ENCODE measurements at places on chromosomes 6 and 20.

DNA sequence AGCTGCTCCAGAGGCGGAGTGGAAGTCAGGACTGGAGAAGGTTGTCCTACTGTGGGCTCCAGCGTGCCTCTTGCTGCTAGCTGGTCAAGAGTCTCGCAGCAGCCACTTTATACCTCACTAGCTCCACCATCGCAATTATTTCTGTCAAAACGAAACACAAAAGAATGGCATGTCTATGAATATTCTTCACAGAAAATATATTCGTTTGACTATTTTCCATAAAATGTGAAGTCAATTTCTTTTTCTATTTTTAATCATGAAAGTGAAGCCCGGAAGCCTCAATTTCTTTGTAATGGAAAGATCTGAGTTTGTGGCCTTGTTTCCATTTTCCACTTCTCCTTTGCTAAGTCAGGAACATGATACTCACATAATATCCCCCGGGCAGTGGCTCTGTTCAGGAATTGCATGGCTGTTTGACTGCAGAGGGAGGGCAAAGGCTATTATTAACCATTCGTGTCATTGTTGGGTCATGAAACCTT is 51.7 kb downstream of the DTD1 start:
- no peak for DNase-seq

- DNase-seq, result no peak
Observed at GRCh38 chr6:167702241-167702827, 124.4 kb upstream of the AFDN start.

GRCh38 chr6:16799279-16800193 is 38.3 kb upstream of the ATXN1 start:
- no peak for DNase-seq

- no peak for DNase-seq
Observed at GRCh38 chr6:166584155-166584554, 2.3 kb downstream of the RAMACL start.

GRCh38 chr6:145490068-145490467 is 245.3 kb downstream of the EPM2A start:
- no peak for DNase-seq

DNA sequence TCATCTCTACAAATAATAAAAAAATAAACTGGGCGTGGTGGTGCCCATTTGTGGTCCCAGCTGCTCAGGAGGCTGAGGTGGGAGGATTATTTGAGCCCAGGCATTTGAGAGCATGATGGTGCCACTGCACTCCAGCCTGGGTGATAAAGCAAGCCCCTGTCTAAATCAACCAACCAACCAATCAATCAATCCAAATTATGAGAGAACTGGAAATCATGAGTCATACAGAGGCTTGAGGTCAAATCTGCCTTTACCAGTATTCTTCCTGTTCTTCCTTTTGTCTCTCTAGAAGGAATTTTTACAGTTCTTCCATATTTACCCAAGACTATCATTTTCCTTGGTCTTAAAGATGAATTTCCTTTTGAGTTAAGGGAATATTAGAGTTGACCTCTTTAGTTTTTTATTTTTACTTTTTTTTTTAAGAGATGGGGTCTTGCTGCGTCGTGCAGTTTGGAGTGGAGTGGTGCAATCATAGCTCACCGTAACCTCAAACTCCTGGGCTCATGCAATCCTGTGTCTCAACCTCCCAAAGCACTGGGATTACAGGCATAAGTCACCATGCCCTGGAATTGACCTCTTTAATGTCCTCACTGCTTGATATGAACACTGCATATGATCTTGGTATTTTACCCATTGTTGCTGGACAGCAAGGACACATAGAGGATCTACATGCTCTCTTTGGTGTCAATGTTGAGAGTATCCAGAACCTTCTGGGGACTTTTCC is 44.1 kb upstream of the TXNDC5 start:
- DNase-seq, result no peak

DNA sequence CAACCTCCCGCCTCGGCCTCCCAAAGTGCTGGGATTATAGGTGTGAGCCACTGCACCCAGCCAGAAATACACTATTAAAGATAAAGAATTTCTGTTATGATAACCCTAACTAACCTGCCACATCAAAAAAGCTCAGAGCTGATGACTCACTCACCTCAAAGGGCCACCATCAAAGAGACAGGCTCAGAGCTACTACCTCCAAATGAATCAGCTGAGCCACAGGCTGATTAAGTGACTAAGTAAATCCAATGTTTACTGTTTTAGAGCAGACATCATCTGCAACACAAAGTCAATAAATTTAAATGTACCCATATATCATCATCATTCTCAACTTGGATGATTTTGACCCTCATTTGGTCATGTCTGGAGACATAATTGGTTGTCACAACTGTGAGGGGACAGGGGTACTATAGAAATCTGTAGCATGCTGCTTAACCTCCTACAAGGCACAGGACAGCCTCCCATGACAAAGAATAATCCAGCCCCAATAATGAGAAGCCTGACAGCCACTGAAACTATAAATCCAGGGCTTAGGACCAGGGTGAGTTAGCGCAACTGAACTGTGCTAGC is 106.5 kb downstream of the ATP9A start:
- no peak for DNase-seq

GRCh38 chr6:33732817-33733708 is 13.6 kb downstream of the IP6K3 start:
- no peak for DNase-seq

- DNase-seq, result no peak
Observed at GRCh38 chr20:34552569-34552968, 5.9 kb upstream of the MAP1LC3A start.

DNA sequence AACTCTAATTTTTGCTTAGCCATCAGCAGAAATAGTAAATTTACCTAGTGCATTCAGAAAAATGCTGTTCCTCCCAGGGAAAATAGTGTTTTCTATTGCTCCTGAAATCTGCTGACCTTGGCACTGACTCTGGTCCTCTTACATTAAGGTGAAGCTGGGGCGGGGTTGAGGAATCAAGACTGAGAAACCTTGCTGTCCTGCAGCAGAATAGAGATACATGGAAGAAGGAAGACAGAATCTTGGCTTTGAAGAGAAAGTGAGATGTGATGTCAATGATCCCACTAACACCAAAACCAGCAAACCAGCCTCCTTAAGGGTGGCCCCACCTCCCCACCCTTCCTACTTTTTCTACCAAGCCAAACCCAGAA is 840 bp upstream of the LY86 start:
- no peak for DNase-seq

- DNase-seq, result no peak
Observed at GRCh38 chr20:48983423-48984400, 62.2 kb downstream of the ARFGEF2 start.

- no peak for DNase-seq
Observed at GRCh38 chr6:165274611-165275010, 34.8 kb downstream of the C6orf118 start.

DNA sequence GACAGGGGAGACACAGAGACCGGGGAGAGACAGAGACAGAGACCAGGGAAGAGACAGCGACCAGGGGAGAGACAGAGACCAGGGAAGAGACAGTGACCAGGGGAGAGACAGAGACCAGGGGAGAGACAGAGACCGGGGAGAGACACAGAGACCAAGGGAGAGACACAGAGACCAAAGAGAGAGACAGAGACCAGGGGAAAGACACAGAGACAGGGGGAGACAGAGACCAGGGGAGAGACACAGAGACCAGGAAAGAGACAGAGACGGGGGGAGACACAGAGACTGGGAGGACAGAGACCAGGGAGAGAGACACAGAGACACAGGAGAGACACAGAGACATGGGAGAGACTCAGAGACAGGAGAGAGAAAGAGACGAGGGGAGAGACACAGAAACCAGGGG is 43.9 kb downstream of the YTHDF1 start:
- DNase-seq, result no peak

DNA sequence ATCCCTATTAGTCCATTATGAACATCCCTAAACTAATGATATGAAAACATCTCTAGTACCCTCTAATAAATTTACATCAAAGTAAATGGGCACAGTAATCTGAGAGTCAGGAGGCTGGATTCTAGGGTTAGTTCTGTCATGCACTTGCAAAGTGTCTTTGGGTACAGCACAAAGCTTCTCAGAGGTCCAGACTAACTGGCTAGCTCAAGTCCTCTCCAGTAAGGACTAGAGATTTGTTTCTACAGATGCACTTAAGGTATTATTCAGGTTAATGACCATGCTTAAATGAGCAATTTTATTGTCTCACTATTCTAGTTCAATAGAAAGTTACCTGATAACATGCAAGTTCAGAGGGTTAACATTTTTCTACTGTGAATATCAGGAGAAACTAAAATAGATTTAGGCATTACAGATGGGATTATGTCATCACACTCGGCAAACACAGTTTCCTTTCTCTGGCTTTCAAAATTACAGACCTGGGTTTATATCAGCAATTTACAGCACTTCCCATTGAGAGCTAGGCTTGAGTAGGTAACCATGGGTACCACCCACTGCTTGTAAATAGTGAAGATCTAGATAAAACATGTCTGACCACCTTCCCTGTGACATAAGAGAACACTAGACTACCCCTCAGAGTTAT is 402.9 kb upstream of the RUNX2 start:
- no peak for DNase-seq

- DNase-seq, result no peak
Observed at GRCh38 chr6:43772681-43773049, 2.7 kb downstream of the VEGFA start.

DNA sequence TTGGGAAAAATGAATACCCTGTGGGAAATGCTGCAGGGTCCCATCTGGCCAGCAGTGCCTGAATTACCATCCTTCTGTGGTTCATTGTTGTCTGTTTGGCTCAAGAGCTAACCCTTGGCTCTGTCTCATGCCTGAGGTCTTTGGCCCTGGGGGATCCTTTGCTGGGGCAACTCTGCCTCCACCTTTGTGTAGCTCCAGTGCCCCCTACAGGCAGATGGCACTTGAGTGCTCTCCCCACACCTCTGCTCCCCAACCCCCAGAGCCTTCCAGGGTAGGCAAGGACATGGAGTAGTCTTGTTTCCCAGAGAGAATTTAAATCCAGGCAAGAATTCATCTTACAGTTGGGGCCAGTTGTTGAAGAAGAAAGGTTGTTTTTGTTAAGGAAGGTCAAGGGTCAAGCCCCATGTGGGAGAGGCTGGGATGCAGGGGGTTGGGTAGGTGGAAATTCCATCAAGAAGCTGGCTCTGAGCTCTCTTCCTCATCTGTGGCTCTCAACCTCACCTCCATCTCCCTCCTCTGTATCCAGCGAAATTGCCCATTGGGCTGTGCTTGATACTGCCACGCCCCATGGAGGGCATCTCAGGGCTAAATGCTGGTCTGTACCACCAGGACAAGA is 44.2 kb downstream of the ZNF831 start:
- peak; percentile 68 for DNase-seq

DNA sequence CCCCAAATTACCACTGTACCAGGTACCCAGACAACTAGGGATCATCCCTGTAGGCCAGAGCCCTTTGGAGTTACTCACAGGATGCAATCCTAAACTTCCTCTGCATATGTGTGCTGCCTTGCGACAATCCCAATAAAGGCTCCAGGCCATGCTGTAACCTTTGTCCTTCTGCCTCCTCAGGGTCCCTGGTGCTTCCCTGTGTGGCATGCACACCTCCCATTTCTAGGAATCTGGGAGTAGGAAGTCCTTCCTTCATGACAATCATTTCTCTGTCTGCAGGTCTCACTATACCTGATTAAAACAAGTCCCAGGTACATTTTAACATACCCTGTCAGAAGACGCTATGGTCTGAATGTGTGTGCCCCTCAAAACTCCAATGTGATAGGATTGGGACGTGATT is 37.0 kb upstream of the MCUR1 start:
- DNase-seq, result no peak

GRCh38 chr6:64238071-64238470 is 602.5 kb downstream of the PHF3 start:
- DNase-seq, result no peak

- no peak for DNase-seq
Observed at GRCh38 chr6:14384175-14384949, 266.8 kb downstream of the CD83 start.

DNA sequence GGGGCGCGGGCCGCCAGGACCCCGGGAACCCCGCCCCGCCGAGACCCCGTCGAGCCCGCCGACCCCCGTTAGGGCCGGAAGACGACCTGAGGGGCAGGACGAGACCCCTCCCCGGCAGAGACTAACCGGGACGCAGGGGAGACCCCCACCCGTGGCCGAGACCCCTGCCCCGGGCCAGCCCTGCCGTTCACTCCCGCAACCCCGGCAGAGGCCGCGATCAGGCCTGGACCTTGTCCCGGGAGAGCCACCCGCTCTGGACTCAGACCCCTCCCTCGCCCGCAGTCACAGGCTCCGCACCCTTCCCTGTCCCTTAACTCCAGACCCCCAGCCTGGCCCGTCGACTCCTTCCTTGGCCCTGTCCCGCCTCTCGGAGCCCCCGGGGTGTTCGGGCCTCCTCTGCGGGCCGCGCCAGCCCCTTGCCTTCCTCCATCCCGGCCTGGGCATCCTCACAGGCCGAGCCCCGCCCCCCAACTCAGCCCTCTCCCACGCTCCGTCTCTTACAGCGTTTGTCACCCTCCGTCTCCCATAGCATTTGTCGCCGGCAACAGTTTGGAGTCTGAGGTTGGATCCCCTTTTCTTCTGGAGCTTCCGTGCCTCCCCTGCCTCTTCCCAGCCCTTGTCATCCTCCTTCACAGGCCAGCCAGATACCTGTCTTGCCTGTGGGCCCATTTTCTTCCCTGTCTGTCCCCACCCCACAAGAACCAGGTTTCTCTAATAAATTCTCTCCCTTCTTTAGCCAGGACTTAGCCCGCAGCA is 569 bp downstream of the TCEA2 start:
- no peak for DNase-seq

DNA sequence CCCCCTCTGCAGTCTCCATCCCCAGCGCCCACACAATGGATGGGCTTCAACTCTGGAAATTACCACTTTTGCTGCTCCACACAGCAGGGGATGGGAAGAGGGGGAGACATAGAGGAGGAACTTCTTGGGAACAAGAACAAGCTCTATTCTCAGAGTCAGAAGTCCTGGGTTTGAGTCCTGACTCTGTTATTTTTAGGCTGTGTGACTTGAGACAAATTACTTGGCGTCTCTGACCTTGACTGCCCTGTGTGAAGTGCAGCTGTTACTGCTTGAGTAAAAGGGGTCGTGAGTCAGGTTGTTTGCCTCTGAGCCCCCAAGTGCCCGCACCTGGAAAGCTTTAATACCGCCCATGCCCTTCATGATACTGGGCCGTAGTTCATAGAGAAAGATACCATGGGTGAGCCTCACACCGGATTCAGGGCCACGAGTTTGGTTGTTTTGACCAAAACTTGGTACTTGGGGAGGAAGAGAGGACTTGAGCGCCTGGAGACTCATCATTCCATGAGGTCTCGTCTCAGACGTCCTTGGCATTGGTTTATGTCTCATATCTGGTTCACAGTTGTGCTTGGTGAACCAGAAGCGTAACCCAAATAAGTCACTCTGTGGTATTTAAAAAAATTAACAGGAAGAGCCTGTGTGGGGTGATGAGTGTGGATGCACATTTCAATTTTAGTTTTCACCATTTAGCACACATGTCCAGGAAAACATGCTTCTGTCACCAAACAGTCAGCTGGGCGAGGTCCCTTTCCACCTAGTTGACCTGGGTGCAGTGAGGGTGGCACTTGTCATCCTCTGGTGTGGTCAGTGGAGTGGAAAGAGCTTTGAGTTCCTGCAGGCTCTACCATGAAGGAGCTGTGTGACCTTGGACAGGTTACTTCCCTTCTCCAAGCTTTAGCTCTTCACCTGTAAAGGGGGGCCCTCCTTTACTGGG is 75.6 kb downstream of the CDC5L start:
- DNase-seq, result no peak

All from iPS DF 6.9 (cell line).